ENCODE measurements at places on chromosomes 7 and 10.

- no peak for DNase-seq
Measured at GRCh38 chr10:47359101-47359500, 10.9 kb downstream of the RBP3 start.

DNA sequence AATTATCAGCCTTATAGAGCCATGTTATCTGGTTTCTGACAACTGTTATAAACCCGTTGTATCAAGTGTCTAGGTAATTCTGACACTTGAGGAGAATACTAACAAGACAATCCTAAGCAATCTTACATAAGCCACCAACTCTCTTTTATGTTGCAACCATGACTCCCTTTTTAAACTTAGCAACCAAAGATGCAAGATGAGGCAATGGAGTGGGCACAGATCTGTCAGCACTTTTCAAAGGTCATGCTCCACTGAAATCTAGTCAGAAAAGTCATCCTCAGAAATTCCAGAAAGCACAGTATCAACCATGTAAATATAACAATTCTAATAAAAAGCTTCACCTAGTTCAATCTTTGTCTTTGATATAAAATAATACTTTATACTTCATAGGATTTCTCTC is 77.0 kb upstream of the SEMA3A start:
- no peak for DNase-seq

DNA sequence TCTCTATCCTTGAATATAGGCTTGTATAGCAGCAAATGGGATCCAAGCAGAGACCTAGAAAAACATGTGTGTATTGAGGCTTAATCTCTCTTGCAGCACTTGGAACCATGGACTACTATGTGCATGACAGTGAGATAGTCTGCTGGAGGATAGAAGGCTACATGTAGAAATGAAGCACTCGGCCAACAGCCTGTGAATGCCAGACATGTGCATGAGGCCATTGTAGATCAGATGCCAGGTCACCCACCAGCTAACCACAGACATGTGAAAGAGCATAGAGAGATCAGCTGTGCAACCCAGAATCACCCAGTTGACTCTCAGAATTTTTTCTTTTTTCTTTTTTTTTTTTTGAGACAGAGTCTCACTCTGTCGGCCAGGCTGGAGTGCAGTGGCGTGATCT is 90.9 kb downstream of the NT5C2 start:
- DNase-seq, result no peak

- DNase-seq, result no peak
Measured at GRCh38 chr7:12987238-12987637, 299.8 kb downstream of the ARL4A start.

DNA sequence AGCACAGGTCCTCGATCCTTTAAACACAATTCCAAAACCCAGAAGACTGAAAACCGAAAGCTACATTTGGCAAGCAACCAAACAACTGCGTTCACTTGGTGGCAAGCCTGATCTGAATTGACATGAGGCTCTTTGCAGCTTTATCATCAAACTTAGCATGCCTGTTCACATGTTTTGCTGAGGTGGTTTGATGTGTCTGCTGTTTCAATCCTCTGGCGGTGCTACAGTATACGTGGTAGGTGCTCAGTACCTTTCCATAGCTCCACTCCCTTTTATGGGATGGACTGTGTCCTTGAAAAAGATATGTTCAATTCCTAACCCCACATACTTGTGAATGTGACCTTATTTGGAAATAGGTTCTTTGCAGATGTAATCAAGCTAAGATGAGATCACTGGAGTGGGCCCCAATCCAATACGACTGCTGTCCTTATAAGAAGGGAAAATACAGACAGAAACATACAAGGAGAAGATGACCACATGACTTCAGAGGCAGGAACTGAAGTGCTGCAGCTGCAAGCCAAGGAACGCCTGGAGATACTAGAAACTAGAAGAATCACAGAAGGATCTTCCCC is 33.4 kb downstream of the CCDC6 start:
- no peak for DNase-seq

DNA sequence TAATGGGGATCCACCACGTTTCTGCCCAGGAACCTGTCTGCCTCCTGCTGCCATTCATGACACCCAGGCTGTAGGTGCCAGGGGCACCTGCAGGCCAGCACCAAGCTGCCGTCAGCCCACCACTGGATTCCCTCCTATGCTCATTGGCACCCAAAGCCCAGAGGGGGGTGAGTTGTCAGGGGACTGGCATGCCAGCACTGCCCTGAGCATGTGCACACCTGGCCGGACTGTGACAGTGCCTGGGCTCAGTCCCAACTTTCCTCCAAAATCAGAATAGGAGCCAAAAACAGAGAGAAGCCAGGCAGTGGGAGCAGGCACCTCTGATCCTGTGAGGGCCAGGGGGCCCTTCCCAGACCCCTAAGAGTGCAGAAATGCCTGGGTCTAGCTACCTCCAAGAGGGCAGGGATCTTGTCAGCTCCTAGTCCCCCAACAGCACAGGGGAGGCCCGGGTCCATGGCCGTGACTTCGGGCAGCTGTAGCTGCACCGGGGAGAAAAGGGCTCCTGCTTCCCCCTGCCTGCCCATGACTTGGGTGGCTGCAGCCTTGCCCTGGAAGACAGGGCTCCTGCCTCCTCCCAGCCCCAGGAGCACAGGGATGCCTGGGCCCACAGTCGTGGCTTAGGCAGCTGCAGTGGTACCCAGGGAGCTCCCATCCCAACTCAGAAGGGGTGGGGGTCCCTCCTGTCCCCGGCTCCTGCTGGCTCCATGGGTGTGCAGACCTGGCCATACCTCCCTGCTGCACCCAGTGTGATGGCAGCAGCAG is 249.8 kb upstream of the DKK1 start:
- DNase-seq, result no peak

GRCh38 chr10:101018600-101019439 is 12.1 kb downstream of the PDZD7 start:
- DNase-seq, result peak; percentile 68
